PC-3 (cell line): ENCODE measurements at places on chromosomes 7 and 10. TPM values are rescaled to one million over a fixed set of nuclear protein-coding genes. Genes with fewer than 3 reads are reported as not detected.

The ZPBP gene
- total RNA-seq: not detected in 2 replicates

The CHPF2 gene
- 30.1 and 36.5 TPM in 2 replicates for total RNA-seq

The COL13A1 gene
- 201 and 299 TPM in 2 replicates for total RNA-seq

The CYP3A4 gene
- total RNA-seq: not detected in 2 replicates

The CXCL12 gene
- total RNA-seq: 0.12 and 0.47 TPM in 2 replicates

The SEMA3C gene
- 27.4 and 28.0 TPM in 2 replicates for total RNA-seq

The DNAH11 gene
- total RNA-seq: 1.6 and 5.2 TPM in 2 replicates

The CUBN gene
- 0.80 TPM in 1 of 2 replicates, not detected in the other for total RNA-seq

The RHOBTB1 gene
- 6.7 and 7.0 TPM in 2 replicates for total RNA-seq

The NRF1 gene
- total RNA-seq: 13.6 and 21.1 TPM in 2 replicates

The CLEC5A gene
- not detected in 2 replicates for total RNA-seq

The PLEKHS1 gene
- total RNA-seq: not detected in 2 replicates

The TRIM50 gene
- total RNA-seq: not detected in 2 replicates

The LRIT1 gene
- not detected in 2 replicates for total RNA-seq

The OR2A14 gene
- total RNA-seq: not detected in 2 replicates

The PNLIPRP3 gene
- total RNA-seq: not detected in 2 replicates

The HK1 gene
- 189 and 208 TPM in 2 replicates for total RNA-seq

The TRPV6 gene
- 0.63 and 1.4 TPM in 2 replicates for total RNA-seq

The CYP26C1 gene
- total RNA-seq: 0.17 TPM in 1 of 2 replicates, not detected in the other

The BMI1 gene
- total RNA-seq: 119 and 124 TPM in 2 replicates

The AIFM2 gene
- 29.2 and 39.0 TPM in 2 replicates for total RNA-seq

The PRXL2A gene
- total RNA-seq: not detected in 2 replicates

The CHAT gene
- not detected in 2 replicates for total RNA-seq

The AKR1C8 gene
- not detected in 2 replicates for total RNA-seq

The POLR2J3 gene
- total RNA-seq: 14.5 and 35.2 TPM in 2 replicates

The TAS2R3 gene
- total RNA-seq: 0.40 TPM in 1 of 2 replicates, not detected in the other

The ACSM6 gene
- not detected in 2 replicates for total RNA-seq

The AKR1C4 gene
- total RNA-seq: not detected in 2 replicates

The BUD31 gene
- 120 and 144 TPM in 2 replicates for total RNA-seq

The FBXL13 gene
- total RNA-seq: 1.1 TPM in 1 of 2 replicates, not detected in the other

The CNPY1 gene
- not detected in 2 replicates for total RNA-seq

The DNAJC12 gene
- 14.2 and 15.5 TPM in 2 replicates for total RNA-seq

The PRTFDC1 gene
- 9.7 and 10.2 TPM in 2 replicates for total RNA-seq

The APBB1IP gene
- not detected in 2 replicates for total RNA-seq

The UNCX gene
- not detected in 2 replicates for total RNA-seq

The TMEM213 gene
- not detected in 2 replicates for total RNA-seq

The SLIT1 gene
- not detected in 2 replicates for total RNA-seq

The ST8SIA6 gene
- not detected in 2 replicates for total RNA-seq

The CABCOCO1 gene
- not detected in 2 replicates for total RNA-seq

The ACTL6B gene
- total RNA-seq: not detected in 2 replicates

The ALOX5 gene
- total RNA-seq: 0.11 and 0.92 TPM in 2 replicates

The TMEM26 gene
- total RNA-seq: 0.12 TPM in 1 of 2 replicates, not detected in the other

The CTBP2 gene
- 78.9 and 97.2 TPM in 2 replicates for total RNA-seq

The SCIN gene
- 0.91 and 1.6 TPM in 2 replicates for total RNA-seq

The NDUFB8 gene
- 365 and 399 TPM in 2 replicates for total RNA-seq

The IDI2 gene
- not detected in 2 replicates for total RNA-seq
